ENCODE measurements at places on chromosomes 5 and 9.

GRCh38 chr5:32088214-32088613 is 85.9 kb downstream of the GOLPH3 start:
- DNase-seq = no peak

GRCh38 chr9:121153642-121154041 is 48.0 kb downstream of the RAB14 start:
- no peak for DNase-seq

DNA sequence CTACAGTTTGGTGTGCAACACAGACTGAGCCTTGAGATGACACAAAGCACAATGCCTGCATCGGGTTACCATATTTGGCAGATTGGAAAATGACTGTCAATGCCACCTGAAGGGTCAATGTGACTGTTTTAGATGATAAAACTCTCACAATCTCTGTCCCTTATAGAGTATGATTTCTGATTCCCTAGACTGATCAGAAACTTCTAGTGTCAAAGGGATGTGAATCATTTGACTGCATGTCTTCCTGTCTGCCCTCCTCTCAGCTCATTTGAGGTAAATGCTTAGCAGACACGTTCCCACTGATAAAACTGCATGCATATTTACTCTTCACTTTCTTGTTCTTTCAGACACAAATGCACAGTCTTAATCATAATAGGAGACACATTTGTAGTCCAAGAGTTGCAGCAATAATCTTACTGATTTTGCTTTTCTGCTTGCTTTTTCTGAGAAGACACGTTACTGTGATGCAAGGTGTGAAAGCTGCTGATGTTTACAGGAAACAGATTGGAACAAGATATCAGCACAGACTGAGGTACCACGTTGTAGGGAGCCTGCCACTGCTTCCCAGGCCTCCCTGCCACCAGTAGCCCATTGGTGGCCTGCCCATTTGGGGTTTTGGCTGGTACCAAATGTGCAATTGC is 77.8 kb downstream of the GCNT4 start:
- no peak for DNase-seq

- peak; percentile 83 for DNase-seq
These were observed 4.1 kb upstream of the PDGFRB start for GRCh38 chr5:150159741-150160179.

- DNase-seq = no peak
These were observed 26.9 kb downstream of the GOLM1 start for GRCh38 chr9:86072394-86072877.

DNA sequence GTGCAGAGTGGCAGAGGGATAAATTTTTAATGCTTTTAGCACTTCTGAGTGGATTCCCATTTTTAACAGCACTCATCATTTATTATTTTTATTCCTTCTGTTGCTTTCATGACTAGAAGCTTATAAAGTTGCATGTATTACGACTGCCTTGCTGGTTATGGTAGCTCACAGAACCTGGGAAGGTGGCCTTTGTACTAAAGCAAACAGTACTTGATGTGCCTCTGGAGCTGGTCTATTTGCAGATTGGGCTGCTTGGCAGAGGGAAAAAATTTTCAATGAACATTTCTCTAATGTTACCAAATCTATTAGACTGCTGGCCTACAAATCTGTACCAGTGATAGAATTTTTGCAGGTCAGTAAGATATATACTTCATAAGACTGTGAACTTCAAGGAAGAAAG is 274.5 kb upstream of the C9orf72 start:
- no peak for DNase-seq

DNA sequence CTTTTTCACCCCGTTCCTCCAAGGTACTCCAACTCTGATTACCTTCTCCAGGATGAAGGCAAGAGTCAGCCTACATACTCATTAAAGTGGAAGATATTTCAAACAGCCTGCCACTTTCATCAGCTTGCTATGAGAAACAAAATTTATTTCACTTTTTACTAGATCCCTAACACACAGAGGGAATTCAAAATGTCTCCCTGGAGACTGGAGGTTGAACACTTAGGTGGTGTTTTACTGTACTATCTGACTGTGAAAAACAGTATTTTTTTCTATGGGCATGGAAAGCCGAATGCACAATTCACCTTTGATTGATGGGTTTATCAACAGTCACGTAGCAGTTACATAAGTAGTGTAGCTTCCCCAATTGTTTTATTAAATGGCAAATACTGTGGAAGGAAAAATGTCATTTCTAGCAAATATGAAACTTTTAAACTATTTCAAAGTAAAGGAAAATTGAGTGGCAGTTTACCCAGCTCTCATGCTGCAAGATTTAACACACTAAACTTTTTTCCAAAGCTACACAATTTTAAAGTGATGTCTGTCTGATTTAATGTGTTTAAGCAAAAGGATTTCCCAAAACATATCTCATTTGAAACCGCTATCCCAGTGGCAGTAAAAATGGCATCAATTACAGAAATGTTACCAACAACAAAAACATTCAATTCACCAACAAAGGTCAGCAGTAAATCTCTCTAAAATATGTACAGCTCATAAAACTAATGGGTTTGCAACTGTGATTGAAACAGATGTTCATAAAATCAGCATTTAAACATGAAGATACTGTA is 125.0 kb upstream of the TLE4 start:
- DNase-seq = no peak

All from ascending aorta (tissue), 2 donors.